Activated CD8-positive, alpha-beta memory T cell treated with anti-CD3 and anti-CD28 coated beads for 1 hour (primary cell): ENCODE measurements at places on chromosomes 1 and 21.

GRCh38 chr1:66258404-66259105 is 275.4 kb upstream of the SGIP1 start:
- no peak for DNase-seq

- no peak for DNase-seq
These were observed 47.1 kb upstream of the DYNLT5 start for GRCh38 chr1:66705110-66705509.

- no peak for DNase-seq
These were observed 36.3 kb downstream of the SDC3 start for GRCh38 chr1:30872033-30872947.

DNA sequence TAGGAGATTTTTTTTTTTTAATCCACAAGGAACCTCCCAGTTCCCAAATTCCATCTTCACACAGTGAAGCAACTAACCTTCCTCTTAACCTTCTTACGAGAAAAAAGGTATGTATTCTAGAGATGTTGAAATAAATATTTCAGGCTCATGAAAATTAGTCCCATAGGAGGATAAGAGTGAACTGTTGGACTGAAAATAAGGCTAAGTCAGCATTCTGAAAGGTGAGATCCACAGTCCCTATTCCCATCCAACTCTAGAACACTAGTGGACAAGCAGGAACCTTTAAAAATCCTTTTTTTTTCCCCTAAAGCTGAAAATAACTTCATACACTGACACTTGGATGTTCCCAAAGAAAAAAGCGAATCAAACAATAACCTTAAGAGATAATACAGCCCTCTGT is 44.4 kb downstream of the FAF1 start:
- no peak for DNase-seq

DNA sequence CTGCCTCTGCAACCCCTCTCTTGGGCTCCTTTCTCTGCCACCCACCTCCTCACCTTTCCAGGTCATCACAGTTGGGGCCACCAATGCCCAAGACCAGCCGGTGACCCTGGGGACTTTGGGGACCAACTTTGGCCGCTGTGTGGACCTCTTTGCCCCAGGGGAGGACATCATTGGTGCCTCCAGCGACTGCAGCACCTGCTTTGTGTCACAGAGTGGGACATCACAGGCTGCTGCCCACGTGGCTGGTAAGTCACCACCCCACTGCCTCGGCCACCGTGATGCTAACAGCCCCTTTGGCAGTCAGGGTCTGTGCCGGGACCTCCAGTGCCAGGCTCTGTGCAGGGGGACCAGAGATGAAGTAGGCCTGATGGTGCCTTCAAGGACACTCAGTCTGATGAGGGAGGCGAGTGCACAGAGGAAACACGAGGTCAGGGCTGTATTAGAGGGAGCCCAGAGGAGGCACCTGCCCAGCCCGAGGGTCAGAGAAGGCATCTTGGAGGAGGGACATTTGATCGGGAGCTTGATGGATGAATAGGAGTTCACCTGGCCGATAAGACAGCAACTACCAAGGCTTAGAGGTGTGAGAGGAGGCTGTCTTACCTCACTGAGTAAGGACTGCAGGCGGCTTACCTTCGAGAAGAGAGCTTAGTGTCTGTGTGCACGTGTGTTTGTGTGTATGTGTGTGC is 18.1 kb downstream of the PCSK9 start:
- no peak for DNase-seq

GRCh38 chr1:230186003-230186863 is 119.2 kb downstream of the GALNT2 start:
- DNase-seq: no peak

- no peak for DNase-seq
These were observed 27.8 kb upstream of the ZNF281 start for GRCh38 chr1:200437556-200438203.

- DNase-seq: no peak
These were observed 66.0 kb downstream of the BCAR3 start for GRCh38 chr1:93615582-93616150.

DNA sequence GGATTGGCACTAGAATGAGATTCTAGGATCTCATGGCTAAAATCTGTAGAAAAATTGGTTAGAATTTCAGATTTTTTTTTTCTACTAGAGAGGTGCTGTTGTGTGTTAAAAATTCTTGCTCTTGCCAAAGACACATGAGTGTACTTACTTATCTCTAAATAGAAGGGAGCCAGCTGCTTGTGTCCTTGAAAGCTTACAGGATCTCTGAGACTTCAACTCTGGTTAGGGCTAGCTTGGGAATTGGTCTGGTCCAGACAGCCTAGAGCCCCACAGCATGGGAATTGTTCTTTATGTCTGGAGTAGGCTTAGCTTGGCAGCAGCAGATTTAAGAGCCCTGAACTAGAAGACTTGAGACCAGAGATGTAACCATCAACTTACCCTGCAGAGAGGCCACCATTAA is 37.3 kb downstream of the MACO1 start:
- no peak for DNase-seq

DNA sequence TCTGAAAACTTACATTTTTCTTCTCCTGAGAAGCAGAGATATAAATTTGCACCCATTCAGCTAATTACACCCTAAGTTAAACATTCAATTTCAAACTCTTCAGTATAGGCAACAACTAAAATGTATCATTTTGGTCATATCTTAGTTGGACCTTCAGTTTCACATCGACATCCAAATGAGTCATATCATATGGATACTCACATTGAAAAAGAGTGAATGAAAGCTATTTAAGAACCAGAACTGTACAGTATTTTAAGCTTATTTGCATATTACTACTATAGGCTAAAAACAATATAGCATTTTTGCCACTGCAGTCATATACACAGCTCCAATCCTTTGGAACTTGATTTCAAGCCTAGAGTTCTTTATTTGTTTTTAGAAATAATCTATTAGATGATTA is 33.6 kb downstream of the USP25 start:
- no peak for DNase-seq

DNA sequence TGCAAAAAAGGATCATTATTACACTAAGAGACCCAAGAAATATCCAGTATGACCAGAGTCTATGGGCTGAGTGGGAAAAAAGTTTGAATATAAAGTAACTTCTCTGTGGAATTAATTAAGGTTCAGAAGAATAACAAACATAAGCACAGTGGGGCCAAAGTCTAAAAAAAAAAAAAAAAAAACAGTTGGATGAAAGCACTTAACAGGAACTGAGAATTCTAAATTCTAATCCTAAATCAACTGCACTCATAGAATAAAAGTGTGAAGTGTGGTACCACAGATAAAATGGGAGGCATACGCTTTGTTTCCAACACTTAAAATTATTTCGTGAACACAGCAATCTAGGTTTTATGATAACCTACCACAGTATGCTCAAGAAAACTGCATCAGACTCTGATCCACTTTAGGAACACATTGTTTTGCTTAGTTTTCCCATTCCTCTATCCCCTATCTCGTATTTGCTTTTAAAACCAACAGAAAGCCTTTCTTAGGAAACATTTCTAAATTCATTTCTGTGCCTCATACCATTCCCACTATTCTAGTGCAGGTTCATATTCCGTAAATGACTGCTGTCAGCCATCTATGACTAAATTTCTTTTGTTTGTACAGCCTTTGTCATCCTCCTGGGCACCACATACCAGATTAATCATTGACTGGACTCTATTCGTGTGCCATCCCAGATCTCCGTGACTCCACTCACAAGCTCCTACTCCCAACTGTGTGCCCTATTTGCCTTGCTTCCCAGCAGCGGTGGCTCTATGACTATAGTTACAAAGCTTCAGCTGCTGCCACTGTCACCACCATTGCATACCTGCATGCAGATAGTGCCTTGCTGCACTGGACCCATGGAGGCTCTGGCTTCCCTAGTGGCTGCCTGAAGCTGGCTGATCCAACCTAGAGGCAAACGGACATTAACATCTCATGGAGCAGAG is 24.9 kb downstream of the CHML start:
- no peak for DNase-seq

- DNase-seq: no peak
These were observed 1.8 kb downstream of the DISC1 start for GRCh38 chr1:231628207-231628876.

- DNase-seq: no peak
These were observed 8.2 kb downstream of the HAPLN2 start for GRCh38 chr1:156627313-156627880.

DNA sequence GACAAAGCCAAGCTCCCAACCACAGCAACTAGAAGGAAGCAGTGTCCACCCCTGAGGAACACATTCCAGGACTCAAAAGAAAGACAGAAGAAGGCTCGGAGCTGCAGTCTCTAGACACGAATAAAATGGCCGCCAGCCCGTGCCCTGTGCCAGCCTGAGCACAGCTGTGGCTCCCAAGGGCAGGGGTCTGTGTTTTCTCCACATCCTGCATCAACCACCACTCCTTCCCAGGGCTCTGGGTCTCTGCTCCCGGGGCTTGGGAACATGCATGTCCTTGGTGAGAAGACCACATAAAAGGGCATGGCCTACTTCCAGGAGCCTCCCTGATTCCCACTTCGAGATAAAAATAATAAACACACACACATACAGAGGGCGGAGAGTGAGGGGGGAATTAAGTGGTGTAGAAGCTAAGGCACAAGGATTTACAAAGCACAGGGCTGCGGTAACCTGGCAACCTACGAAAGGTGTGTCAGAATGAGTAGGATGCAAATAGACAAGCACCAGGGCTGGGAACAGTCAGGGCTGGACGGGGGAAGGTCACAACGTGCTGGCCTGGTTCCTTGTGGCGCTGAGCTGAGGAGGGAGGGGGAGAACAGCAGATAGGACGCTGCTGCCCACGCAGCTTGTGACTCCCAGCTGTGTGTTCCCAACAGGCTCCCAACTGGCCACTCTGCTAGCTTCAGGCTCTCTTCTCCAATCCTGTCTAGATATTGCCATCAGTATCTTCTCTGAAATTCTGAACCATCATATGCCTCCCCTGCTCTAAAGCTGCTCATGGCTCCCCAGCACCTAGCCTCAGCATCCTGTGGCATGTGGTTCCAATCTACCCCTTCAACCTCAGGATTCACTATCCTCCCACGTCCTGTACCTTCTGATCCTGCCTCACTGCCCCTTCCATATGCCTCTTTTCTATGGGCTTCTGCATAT is 72.5 kb downstream of the CD34 start:
- DNase-seq: no peak

DNA sequence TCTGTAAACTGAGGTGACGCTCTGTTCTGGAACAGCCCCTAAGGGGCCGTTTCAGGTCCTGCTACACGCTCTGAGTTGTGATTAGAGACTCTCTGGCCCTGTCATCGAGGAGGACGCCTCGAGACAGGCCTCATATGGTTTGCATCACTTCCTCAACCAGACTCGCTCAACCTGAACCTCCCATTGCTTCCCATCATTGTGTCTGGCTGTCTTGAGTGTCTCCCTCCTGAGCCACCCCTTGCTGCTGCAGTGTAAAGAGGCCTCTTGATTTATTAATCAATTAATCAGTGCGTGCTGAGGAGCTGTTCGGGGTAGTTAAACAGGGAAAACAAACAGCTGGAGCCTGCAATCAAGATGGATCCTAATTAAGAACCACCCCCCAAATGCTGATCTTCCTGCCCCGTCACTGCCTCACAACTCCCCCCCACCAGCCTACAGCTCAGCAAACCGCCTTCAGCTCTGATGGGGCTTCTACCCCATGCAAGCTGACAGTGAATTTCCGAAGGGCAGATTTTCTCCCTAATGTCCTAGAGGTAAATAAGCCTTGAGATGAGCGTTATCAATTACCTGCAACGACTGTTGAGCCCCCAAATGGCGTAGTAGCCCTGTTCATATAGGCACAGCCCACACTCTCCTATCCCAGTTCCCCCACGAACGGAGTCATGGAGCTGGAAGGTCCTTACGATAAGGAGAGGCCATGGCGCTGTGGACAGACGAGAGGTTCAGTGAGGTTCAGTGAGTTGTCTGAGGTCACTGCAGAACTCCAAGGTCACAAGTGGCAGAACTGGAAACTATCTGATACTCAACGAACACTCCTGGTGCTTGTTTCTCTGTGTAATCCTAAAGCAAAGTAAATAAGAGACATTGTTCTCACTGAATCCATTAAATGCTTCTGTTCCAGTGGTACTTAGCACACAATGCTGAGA is 210.6 kb downstream of the KIF26B start:
- DNase-seq: no peak
